ENCODE measurements at places on chromosomes 5 and 9. TPM values are rescaled to one million over a fixed set of nuclear protein-coding genes. Genes with fewer than 3 reads are reported as not detected.

DNA sequence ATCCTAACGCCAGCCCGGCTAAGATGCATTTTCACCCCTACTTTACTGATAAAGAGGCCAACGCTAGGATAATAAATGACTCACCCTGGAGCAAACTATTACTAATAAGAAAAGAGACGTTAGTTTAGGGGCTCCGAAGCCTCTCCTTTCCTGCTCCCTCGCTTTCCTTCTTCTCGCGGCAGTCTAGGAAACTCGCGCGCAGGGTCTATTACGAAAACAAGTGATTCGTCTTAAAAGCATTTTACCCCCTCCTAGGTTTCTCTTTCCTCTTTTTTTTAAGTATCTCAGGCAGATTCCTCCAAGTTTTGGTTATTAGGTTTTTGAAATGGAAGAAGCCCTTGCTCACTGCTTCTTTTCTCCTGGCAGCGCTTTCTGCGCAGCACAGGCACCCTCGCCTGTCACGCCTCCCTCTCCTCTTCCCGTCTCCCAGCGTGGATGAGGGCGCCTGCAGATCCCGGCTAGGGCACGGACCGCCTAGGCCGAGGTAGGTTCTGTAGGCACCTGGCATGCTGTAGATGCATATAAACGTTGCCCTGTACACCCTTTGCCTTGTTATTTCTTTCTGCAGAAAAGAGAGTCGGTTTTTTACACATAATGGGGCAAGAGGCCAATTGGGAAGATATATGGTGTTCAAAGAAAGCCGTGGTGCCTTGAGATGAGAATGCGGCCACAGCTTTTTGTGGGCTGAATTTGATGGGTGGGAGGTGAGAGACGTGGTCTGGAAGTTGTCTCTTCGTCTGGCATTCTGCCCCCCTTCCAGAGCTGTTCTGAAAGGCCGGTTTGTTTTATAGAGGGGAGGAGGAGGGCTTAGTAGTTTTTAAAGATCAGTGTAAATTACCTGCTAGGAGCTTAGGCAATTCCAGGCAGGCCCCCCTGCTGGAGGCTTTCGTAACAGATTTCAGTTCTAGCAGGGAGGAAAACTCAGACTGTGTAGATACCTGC lies 983 bp downstream of the GCNT1 start:
- no peak for DNase-seq

DNA sequence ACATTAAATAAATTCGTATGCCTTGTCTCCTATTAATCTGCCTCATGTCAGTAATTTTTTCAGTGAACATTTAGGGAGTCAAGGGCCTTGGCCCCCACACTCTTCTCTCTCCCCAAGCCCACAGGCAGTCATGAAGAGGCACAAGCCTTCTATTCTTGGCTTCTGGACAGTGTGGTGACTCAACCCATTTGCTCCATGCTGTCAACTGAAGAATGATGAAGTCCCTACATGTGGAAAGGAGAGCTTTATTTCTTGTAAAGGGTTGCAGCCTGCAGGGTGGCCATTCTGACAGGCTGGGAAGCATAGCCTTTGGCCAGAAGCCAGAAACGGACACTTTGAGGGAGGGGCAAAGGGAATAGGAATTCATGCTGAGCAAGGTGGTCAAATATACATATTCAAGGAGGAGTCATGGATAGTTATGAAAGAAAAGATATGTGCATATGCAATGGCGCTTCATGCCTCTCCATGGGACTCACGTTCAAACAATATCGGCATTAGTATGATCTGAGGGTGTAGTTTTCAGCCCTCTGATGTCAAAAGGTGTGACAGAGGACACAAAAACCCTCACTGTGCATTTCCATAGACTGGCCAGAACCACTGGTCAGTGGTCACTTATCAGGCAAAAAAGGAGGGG lies 31.3 kb downstream of the ANKRA2 start:
- DNase-seq: no peak

DNA sequence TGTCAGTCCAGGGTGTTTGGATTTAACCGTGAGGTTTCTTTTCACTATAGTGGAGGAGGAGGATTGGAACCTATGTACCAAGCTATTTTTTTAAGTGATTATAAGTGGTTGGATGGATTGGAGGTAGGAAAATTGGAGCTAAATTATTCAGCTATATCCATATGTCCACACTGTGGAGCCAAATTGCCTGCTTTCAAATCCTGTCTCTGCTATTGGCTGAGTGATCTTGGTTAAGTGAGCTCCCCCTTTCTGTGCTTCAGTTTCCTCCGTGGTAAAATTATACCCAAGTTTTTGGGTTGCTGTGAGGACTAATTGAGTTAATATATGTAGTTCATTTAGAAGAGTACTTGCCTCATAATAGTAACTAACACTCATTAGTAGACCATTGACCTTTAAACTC lies 2.5 kb downstream of the CENPP start:
- DNase-seq: no peak

The BAAT gene
- 0.16 TPM for total RNA-seq

- DNase-seq: no peak
These were observed 9.5 kb downstream of the IRF1 start for GRCh38 chr5:132480893-132481595.

- no peak for DNase-seq
These were observed 177.3 kb downstream of the MACROH2A1 start for GRCh38 chr5:135221696-135222095.

The SPATA9 gene
- 0.33 TPM for total RNA-seq

The WNK2 gene
- not detected for total RNA-seq

GRCh38 chr5:123273984-123274383 lies 149.2 kb downstream of the CEP120 start:
- DNase-seq: no peak

GRCh38 chr9:106467865-106468164 lies 395.2 kb upstream of the ZNF462 start:
- no peak for DNase-seq

The ARID3C gene
- not detected for total RNA-seq

GRCh38 chr5:83368319-83368718 lies 103.2 kb upstream of the VCAN start:
- DNase-seq: no peak

- no peak for DNase-seq
These were observed 915 bp downstream of the HSDL2 start for GRCh38 chr9:112380825-112381221.

DNA sequence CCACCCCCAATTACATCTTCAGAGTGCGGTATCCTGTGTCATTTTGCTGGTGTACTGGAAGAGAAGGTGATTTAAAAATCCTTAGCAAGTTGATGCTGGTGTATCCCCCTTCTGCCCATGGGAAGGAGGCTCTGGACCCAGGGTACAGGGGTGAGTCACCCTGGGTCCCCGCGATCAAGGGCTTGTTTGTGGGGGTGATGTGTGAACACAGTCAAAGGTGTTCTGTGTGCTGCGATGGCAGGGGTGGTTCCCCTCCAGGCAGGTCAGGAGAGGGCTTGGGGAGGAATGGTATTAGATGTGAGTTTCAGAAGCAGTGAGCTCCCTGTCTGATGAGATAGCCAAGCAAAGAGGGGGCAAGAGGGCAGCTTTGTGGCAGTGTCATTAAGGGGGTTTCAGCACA lies 28.9 kb downstream of the OLFM1 start:
- no peak for DNase-seq

- no peak for DNase-seq
These were observed 105.2 kb downstream of the CDH10 start for GRCh38 chr5:24539613-24540012.

The RANBP6 gene
- total RNA-seq: 24.9 TPM

DNA sequence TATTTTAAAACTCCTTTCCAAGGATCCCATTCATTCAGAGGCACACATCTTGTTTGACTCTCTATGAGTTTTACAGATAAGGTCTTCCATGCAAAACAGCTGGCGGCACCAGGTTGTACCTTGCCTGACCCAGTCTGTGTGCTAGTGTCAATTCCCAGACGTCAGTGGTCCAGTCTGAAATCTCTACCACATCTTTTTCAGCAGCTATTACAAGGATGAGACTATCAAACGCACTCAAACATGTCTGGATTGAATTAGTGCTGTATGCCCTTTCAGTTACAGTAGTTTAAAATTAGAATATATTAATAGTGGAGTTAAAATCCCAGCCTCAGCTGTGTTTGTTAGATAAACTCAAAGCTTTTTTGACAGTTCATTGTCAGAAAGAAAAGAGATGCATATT lies 11.7 kb downstream of the CDC14B start:
- no peak for DNase-seq

Measured in breast epithelium (tissue), 4 donors.